Fibroblast of upper back skin (primary cell): ENCODE measurements at places on chromosomes 5 and 9.

- DNase-seq, result peak; percentile 75
Observed at GRCh38 chr9:113632776-113633590, 169.5 kb downstream of the RGS3 start.

- DNase-seq, result no peak
Observed at GRCh38 chr5:156434471-156434870, 107.5 kb downstream of the SGCD start.

DNA sequence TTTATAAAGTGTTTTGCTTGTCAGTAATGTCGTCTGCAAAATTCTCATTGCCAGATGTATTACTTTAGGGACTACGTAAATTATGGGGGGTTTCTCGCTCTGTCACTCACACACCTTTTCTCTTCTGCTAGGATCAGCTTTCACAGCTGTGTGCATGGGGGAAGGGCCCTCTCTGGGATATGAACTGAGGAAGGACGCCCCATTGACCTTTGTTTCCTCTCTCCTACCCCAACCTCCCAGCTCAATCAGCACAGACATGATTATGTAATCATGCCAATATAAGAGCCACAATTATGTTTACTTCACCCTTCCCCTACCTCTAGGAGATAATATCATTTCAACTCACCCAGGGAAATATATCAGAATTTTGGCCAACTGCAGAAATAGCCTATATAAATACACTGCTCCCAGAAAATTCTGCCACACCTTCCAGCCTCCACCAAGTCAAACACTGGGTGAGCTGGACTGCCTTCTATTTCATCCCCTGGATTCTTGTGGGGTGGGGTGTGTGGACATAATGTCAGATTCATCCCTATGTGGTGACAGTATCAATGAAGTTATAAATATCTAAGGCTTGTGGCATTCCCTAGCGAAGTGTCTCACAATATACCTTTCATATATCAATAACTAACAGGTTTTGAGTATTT lies 12.6 kb upstream of the SEMA5A start:
- DNase-seq, result no peak

DNA sequence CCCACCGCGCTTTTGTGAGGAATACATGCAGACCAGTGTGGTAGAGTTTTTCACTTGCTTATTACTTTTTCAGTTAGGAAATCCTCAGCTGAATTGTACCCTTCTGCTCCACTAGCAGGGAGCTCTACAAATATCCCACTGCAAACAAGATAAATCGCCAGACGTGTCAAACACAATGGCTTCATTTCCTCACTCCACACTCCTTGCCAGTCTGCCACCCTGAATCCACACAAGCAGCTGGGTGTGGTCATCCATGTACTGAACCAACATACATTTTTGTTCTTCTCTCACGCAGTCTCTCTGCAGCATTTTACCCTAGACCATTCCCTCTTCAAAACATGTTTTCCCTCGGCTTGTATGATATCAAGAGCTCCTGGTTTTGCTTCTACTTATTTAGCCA lies 3.7 kb upstream of the ROR2 start:
- DNase-seq, result no peak

DNA sequence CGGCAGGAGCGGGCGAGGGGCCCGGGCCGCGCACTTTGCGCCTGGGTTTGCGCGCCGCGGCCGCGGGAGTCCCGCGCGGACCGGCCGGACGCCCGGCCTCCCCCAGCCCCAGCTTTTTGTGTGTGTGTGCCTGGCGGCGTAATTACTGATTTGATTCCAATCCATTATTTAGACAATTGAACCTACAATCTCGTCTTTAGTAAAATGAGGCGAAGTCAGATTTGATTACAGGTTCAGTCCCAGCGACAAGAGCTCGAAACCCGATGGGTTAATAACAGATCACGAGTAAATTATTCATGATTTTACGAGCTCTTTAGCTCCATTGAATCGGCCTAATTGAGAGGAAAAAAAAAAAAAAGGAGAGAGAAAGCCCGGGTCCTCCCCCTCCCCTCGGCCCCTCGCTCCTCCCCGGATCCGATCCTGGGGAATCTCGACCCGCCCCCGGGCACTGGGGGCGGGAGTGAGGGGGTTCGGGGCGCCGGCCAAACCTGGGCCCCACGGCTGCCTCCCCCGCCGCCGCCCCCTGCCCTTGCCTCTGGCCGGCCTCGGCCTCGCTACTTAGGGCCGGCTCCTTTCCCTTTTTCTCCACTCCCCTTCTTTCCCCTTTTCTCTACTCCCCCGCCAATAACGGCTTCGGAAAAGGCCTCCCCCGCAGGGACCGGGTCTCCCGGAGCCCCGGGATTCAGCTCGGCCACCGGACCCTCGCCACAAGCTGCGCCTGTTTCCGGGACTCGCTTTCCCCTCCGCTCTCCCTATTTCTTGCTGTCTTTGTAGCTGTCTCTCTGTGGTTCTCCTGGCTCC lies 6.6 kb downstream of the LHX2 start:
- no peak for DNase-seq

GRCh38 chr9:38066197-38066913 lies 2.7 kb downstream of the SHB start:
- DNase-seq, result no peak

GRCh38 chr5:56111404-56111781 lies 116.6 kb upstream of the IL6ST start:
- no peak for DNase-seq

DNA sequence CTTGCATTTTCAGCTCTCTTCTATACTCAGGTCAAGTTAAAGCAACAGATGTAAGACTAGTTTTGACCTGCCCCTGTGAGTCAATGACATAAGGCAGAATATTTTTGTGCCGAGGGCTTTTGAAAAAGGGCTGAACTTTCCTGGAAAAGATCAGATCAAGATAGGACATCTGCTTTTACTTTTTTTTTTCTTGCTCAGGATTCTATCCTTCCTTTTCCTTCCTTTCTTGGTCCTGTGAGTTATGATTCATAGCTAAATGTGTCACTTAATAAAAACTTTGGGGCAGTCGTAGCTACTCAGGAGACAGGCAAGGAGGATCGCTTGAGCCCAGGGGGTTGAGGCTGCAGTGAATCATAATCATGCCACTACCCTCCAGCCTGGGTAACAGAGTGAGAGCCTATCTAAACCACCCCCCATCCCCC lies 84.3 kb upstream of the BRINP1 start:
- DNase-seq, result peak; percentile 65

- no peak for DNase-seq
Observed at GRCh38 chr5:94754824-94755223, 136.4 kb downstream of the SLF1 start.

- no peak for DNase-seq
Observed at GRCh38 chr5:180684623-180685161, 35.3 kb upstream of the FLT4 start.
